ENCODE measurements at places on chromosomes 6 and 20. TPM values are rescaled to one million over a fixed set of nuclear protein-coding genes. Genes with fewer than 3 reads are reported as not detected.

FGD2 gene
- 19.7 TPM for total RNA-seq

CABLES2 gene
- total RNA-seq: 4.5 TPM

ADGB gene
- total RNA-seq: 0.31 TPM

PSMB8 gene
- total RNA-seq: 39.3 TPM

FHL5 gene
- 13.2 TPM for total RNA-seq

PAK5 gene
- total RNA-seq: 0.18 TPM

BTNL2 gene
- not detected for total RNA-seq

SLC26A8 gene
- total RNA-seq: 1.5 TPM

RRAGD gene
- total RNA-seq: 22.1 TPM

SIRPD gene
- total RNA-seq: not detected

CSTF1 gene
- 25.3 TPM for total RNA-seq

MYO6 gene
- 29.4 TPM for total RNA-seq

MAS1 gene
- not detected for total RNA-seq

PARD6B gene
- total RNA-seq: 5.7 TPM

MEI4 gene
- 0.13 TPM for total RNA-seq

UTRN gene
- 594 TPM for total RNA-seq

ZNF165 gene
- 1.2 TPM for total RNA-seq

SEMG1 gene
- not detected for total RNA-seq

WFDC10B gene
- total RNA-seq: not detected

APMAP gene
- 47.3 TPM for total RNA-seq

FOXA2 gene
- total RNA-seq: not detected

GMEB2 gene
- 11.1 TPM for total RNA-seq

GPLD1 gene
- 4.9 TPM for total RNA-seq

IL17A gene
- total RNA-seq: not detected

TNFRSF21 gene
- 6.3 TPM for total RNA-seq

SLC22A2 gene
- total RNA-seq: not detected

PLCB1 gene
- total RNA-seq: 58.5 TPM

CRISP3 gene
- total RNA-seq: 1.1 TPM

GRM4 gene
- total RNA-seq: not detected

ARMH2 gene
- total RNA-seq: not detected

SLC22A7 gene
- total RNA-seq: not detected

SLC2A10 gene
- total RNA-seq: 14.7 TPM

AGER gene
- 13.6 TPM for total RNA-seq

CLDN20 gene
- total RNA-seq: 2.2 TPM

MUC22 gene
- not detected for total RNA-seq

BEND6 gene
- 4.4 TPM for total RNA-seq

KDM1B gene
- total RNA-seq: 15.8 TPM

ZNF311 gene
- 2.1 TPM for total RNA-seq

PRR18 gene
- total RNA-seq: not detected

PNLDC1 gene
- total RNA-seq: not detected

KHDC3L gene
- total RNA-seq: not detected

SNAI1 gene
- total RNA-seq: 32.6 TPM

C6orf118 gene
- not detected for total RNA-seq

NR2E1 gene
- total RNA-seq: not detected

BFSP1 gene
- total RNA-seq: 0.98 TPM

SSTR4 gene
- total RNA-seq: not detected

HSD17B8 gene
- total RNA-seq: 12.7 TPM

RSPH3 gene
- 11.1 TPM for total RNA-seq
